Thoracic aorta (tissue), 2 donors: ENCODE measurements at places on chromosomes 13 and 19.

DNA sequence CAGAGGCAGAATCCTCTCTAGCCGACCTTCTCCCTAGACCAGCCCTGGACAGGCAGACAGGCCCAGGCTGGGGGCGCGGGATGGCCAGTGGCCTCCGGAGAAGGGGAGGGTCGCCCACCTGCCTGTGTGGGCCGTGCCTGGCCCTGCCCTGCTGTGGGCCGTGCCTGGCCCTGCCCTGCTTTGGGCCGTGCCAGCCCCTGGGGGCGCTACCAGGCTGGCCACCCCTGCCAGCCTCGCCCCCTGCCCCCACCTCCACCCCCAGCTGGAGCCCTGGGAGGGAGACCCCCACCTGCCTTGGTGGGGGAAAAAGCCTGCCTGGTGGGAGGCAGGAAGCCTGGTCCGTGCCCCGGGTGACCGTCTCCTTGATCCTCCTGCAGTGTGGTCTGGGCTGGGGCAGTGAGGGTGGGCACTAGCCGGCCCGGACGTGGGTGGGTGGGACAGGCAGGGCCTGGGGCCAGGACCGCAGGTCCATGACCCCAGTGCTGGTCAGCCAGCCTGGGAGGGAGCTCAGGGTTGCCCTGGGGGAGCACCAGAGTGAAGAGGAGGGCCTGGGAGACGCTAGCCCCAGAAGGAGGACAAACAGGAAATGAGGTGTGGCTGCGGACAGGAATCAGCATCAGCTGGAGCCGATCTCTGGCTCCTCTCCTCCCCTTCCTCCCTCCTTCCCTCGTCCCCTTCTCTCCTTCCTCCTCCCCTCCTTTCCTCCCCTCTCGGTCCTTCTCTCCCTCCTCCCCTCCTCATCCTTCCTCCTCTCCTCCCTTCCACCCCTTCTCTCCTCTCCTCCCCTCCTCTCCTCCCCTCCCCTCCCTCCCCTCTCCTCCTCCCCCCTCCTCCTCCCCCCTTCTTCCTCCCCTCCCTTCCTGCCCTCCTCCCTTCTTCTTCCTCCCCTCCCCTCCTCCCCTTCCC is 5.1 kb upstream of the MKNK2 start:
- DNase-seq: no peak

GRCh38 chr19:31348481-31349159 is 616 bp downstream of the TSHZ3 start:
- no peak for DNase-seq

DNA sequence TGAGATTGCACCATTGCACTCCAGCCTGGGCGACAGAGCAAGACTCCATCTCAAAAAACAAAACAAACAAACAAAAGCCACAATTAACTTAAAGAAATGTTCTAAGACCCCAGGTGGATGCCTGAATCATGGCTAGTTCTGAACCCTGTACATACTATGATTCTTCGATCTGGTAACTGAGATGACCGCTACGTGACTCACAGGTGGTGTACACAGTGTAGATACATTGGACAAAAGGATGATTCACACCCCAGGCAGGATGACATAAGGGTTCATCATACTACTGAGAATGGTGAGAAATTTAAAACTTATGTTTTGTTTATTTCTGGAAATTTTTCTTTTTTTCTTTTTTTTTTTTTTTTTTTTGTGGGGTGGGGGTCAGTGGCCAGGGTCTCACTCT is 6.5 kb downstream of the ZNF426 start:
- DNase-seq: no peak

GRCh38 chr19:2188708-2189385 is 25.1 kb downstream of the DOT1L start:
- DNase-seq: no peak

DNA sequence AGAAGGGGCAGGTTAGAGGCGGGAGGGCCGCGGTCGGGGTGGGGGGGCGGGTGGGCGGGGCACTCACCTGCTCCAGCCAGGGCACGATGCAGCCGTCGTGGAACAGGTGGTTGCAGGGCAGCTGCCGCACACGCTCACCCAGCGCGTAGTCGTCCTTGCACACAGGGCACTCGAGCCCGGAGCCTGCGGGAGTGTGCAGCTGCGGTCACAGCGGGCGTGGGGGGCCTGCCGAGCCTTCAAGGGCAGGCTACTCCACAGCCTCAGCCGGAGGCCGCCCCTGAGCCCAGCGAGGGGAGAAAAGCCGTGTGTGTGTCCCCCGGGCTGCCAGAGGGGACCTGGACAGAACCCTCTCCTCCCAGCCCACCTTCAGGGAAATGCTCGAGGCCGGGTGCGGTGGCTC is 8.6 kb downstream of the FGF22 start:
- DNase-seq: no peak

DNA sequence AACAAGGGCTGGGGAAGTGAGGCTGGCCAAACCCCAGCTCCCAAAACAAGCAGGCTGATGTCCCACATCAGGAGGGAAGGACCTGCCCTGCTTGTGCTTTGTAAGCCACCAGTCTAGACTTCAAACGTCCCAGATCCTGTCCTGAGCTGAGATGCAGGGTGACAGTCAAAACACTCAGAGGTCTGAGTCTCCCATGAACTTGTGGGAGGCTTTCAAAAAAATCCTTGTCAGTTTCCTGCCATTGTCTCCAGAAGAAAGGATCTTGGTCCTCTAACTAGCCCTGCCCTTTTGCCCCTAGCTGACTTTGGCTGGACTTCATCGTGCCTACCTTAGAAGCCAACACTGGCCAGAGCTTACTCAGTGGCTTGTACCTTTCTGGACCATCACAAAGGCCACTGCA is 43.3 kb downstream of the DZIP1 start:
- DNase-seq: no peak

- no peak for DNase-seq
These were observed 15.2 kb upstream of the CEBPA start for GRCh38 chr19:33317517-33317916.

DNA sequence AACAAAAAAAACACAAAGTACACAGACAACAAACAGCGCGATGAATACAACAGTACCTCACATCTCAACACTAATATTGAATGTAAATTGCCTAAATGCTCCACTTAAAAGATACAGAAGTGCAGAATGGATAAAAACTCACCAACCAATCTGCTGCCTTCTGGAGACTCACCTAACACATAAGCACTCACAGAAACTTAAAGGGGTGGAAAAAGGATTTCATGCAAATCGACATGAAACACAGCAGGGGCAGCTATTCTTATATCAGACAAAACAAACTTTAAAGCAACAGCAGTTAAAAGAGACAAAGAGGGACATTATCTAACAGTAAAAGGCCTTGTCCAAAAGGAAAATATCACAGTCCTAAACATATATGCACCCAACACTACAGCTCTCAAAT is 209.5 kb downstream of the ABCC4 start:
- no peak for DNase-seq

DNA sequence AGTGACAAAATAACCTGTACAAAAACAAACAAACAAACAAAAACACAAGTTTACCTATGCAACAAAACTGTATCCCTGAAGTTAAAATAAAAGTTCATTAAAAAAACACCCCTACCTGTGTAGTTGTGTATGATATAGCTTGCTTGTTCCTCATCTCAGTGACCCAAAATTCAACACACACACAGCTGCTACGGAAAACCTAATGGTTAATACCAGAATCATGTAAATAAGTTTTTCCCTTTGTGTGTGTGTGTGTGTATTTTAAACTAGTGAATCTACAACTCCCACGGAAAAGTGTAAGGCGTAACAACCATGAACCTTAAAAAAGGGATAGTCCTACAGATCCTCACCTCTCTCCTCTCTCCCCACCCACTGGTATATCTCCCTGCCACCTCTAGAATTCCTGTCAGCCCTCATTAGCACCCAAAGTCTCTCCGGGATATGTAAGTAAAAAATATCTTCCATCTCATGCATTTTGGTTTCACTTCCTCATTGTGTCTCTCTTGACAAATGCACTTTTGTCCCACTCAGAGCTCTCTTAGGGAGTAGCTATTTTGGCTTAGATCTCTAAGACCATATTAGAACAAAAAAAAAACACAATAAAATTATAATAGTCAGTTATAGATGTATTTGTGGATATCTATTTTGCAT is 2236.5 kb downstream of the PCDH9 start:
- DNase-seq: no peak

- DNase-seq: no peak
These were observed 18.1 kb downstream of the DNAJC15 start for GRCh38 chr13:43041369-43041921.

GRCh38 chr19:46841458-46842083 is 9.1 kb downstream of the AP2S1 start:
- peak; percentile 47 for DNase-seq

DNA sequence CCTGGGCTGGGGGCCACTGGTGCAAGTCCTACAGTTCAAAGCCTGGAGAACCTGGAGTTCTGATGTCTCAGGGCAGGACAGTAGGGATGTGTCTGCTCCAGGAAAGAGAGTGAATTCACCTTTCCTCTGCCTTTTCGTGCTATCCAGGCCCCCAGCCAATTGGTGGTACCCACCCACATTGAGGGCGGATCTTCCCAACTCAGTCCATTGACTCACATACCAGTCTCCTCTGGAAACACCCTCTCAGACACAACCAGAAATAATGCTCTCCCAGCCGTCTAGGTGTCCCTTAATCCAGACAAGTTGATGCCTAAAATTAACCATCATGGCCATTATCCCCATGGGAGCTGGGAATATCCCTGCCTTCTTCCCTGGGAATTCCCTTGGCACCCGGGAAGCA is 38.8 kb upstream of the CHST8 start:
- no peak for DNase-seq

- no peak for DNase-seq
These were observed 34.4 kb downstream of the WDFY2 start for GRCh38 chr13:51618626-51619025.

GRCh38 chr13:24540236-24541126 is 27.9 kb upstream of the PARP4 start:
- DNase-seq: no peak

- no peak for DNase-seq
These were observed 258.6 kb downstream of the ATP8A2 start for GRCh38 chr13:25630329-25630900.

- DNase-seq: no peak
These were observed 633.1 kb downstream of the EFNB2 start for GRCh38 chr13:105902396-105902795.

DNA sequence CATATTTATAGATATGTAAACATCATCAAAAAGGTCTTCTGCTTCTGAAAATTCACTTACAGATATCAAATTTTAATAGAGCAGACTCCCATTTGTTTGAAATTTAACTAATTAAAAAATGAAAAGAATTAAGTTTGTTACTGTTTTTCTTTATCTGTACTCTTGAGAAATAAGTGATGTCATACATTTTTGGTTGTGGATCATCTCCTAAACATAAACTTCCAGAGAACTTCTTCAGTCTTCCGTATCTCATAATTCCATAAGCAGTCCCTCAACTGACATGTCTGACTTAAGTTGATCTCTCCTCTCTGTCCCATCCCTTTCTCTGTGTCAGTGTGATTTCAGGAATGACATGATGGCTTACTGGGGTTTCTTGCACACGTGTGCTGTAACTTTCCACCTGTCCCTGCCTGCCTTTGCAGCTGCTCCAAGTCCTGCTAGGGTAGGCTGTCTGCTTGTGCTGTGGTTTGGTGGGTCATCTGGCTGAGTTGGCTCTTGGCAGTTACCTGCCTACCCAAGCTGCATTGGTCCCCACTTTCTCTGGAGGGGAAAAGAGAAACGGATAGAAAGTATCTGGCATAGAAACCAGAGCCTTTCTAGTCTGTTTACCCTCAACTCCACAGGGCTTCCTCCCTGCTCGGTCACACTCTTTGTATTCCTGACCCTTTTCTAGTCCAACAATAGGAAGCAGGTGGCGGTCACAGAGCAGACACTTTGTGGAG is 127.1 kb downstream of the GGACT start:
- no peak for DNase-seq

DNA sequence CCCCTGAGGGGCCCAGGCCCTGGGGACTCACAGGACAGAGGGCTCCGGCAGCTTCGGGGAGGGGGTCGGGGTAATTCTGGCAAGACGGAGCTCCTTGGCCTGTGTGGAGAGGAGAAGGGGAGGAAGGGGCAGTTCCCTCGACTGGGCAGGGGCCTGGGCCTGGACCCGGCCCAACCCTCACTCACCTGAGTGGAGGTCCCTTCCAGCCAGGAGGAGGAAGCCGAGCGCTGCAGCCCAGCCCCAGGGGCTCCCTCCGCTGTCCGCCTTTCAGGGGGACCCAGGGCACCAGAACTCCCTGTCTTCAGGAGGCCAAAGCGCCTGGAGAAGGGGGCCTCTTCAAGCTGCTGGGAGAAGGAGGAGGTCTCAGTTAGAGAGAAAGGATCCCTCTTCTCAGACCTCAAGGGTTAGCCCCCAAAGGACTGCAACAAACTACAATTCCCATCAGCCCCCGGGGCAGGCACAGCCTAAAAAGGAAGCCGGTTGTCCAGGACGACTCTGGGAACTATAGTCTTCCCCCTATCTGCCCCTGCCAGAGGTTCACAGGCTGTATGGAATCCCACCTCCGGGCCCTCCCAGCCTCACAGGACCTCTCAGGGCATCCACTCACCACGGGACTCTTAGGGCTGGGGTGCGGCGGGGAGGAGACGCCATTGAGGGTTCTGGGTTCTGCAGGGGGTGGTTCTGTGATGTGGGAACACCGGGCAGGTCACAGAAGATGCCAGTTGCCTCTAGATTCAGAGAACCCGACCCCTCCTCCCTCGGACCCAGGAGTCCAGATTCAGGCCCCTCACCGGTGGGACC is 19.8 kb downstream of the EPS8L1 start:
- DNase-seq: no peak

DNA sequence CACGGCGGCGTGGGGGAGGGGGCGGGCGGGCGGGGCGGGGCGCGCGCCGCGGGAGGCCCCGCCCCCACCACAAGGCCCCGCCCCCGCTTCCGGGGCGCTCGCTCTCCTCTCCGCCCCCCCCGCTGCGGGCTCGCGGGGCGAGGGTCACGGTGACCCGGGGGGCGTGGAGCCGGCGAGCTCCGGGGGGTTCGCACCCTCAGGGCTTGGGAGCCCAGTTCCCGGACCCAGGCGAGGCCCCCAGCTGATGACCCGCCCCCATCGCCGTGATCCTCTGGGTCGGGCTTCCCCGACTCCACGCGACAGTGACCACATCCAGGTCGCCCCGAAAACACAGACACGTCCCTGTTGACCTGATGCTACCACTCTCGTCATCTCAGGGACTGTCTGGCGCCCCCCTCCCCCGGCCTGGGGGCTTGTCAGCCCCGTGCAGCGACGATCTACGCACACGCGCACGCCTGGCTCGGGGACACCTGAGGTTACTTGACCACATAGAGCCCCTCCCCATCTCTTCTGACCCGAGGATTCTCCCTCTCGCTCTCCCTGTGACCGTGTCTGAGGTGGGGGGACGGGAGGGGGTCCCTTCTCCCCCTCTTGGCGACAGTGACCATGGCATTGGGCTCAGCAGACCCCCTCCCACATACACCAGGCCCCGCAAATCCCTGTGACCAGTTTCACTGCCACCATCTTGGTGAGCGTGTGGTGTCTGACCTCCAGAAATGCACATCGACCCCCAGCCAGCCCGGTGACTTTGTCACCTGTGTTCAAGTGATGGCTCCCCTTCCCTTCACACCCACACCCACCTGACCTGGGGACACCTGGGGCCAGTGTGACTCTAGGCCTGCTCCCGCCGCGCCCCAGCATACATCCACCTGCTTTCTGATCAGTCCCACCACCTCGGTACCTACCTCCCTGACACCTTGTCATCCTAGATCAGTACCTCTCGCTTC is 670 bp downstream of the MAP2K7 start:
- no peak for DNase-seq
